Thyroid gland (tissue), 4 donors: ENCODE measurements at places on chromosomes 1 and 21. TPM values are rescaled to one million over a fixed set of nuclear protein-coding genes. Genes with fewer than 3 reads are reported as not detected.

DNA sequence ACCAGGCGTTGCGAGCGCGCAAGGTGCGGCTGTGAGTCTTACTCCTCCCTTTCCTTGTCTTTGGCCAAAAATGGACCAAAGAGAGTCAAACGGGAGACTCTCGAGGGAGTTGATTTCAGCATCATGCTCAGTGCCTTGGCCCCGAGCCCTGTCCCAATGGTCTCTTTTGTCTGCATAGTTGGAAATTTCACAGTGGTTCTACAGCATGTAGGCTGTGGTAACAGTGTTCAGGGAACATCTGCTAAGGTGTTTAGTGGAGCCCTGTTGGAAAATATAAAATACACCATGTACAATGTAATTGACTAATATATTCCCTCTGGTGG lies 2.7 kb downstream of the CACNA1E start:
- H3K36me3 ChIP-seq = no peaks in the 10 kb centered on the region
- H3K4me3 ChIP-seq = no peak overlapping the region
- H3K4me1 ChIP-seq = peaks cover 14% of the 10 kb centered on the region

- no peaks in the 10 kb centered on the region for H3K27me3 ChIP-seq
- peaks cover 11% of the 10 kb centered on the region for H3K4me1 ChIP-seq
Measured at GRCh38 chr1:33469691-33470090, 2.8 kb upstream of the ZSCAN20 start.

DNA sequence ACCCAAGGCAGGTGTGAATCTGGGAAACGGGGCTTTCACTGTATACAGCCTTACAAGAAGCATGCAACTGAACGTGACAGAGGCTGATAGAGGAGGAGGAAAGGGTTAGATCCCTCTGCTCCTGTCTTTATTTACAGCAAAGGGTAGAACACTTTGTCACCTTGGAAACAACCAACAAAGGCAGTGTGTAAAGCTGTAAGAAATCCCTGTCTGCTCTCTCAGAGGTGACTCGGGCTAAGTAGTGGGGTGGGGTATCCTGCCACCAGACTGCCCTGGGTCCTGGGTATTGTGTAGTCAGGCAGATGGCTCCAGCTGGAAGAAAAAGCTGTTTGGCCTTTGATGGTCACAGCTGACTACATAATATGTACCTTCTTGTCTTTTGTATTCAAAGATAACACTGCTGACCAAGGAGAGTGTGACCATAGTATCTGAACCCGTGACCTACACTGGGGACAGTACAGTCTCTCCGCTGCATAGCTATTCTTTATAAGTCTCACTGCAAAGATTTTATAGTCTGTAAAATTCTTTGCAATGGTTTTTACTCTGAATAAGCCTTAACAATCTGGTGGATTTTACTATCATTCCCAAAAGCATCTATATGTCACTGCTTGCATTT lies 22.1 kb upstream of the POU2F1 start:
- no peak for DNase-seq
- H3K27me3 ChIP-seq = no peaks in the 10 kb centered on the region
- no peaks in the 10 kb centered on the region for H3K36me3 ChIP-seq
- no peaks in the 10 kb centered on the region for H3K4me1 ChIP-seq

GRCh38 chr1:9877962-9878361 lies 32.1 kb downstream of the CTNNBIP1 start:
- no peaks in the 10 kb centered on the region for H3K36me3 ChIP-seq
- H3K27ac ChIP-seq = no peak overlapping the region
- no peak for DNase-seq
- H3K4me3 ChIP-seq = no peak overlapping the region
- H3K4me1 ChIP-seq = peaks cover 7% of the 10 kb centered on the region
- no peaks in the 10 kb centered on the region for H3K27me3 ChIP-seq

DNA sequence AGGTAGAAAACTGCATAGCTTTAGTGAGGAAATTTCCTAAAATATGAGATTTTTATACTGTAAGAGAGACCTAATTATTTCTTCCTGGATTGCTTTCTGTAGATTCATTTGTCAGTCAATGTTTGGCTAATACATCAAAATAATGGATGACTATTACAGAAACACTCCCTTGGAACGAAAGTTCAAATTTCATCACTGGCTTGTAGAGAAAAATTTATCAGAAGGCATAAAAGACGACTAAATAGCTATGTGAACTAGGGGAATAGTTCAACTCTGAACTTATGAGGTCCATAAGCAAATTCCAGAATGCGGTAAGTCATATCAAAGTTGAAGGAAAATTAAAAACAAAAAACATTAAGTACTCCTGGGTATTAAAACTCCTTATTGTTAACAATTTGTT lies 36.0 kb downstream of the WNT2B start:
- H3K36me3 ChIP-seq = peaks cover 4% of the 10 kb centered on the region
- H3K4me3 ChIP-seq = no peak overlapping the region

DNA sequence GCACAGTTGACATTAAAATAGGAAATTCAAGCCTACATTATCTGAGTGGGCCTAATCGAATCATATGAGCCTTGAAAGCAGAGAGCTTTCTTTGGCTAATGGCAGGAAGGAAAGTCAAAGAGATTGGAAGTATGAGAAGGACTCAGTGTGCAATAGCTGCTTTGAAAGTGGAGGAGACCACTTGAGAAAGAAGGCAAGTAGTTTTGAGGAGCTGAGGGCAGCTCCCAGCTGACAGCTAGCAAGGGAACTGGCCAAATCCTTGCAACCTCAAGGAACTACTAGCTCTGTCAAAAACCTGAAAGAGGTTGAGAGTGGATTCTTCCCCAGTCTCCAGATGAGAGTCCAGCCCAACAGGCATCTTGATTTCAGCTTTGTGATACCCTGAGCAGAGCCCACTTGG lies 149.0 kb upstream of the CACYBP start:
- H3K4me3 ChIP-seq = no peak overlapping the region

DNA sequence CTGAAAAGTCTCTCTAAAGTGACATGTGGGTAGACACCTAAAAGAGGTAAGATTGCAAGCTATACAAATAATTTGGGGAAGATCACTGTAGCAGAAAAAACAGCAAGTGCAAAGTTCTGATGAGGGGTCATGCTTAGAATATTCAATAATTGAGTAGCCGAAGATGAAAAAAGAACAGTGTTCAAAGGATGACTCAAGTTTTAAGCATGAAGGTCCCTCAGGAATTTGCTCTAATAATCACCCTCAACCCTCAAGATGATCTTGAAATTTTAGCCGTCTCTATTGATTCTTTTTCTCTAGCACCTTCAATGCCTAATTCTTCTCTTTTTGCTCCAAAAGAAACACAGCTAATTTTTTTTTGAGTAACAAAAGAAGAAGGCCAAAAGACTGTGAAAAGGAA lies 190.6 kb upstream of the ZNHIT6 start:
- no peaks in the 10 kb centered on the region for H3K36me3 ChIP-seq
- H3K4me3 ChIP-seq = no peak overlapping the region
- no peak overlapping the region for H3K27ac ChIP-seq
- no peaks in the 10 kb centered on the region for H3K27me3 ChIP-seq
- no peaks in the 10 kb centered on the region for H3K4me1 ChIP-seq

Gene AMY2B
- total RNA-seq = 53.8 TPM

Gene B3GALT5
- 7.4 TPM for total RNA-seq

Gene EDARADD
- total RNA-seq = 11.8 TPM
